ENCODE measurements at places on chromosomes 5 and 9. TPM values are rescaled to one million over a fixed set of nuclear protein-coding genes. Genes with fewer than 3 reads are reported as not detected.

AQP3 gene
- total RNA-seq = 2.6 TPM

FBXL7 gene
- total RNA-seq = 8.4 TPM

SVEP1 gene
- total RNA-seq = 0.30 TPM

- DNase-seq = no peak
Observed at GRCh38 chr9:16450578-16450977, 419.9 kb downstream of the BNC2 start.

- no peak for DNase-seq
Observed at GRCh38 chr5:142428773-142429473, 104.1 kb upstream of the SPRY4 start.

DNA sequence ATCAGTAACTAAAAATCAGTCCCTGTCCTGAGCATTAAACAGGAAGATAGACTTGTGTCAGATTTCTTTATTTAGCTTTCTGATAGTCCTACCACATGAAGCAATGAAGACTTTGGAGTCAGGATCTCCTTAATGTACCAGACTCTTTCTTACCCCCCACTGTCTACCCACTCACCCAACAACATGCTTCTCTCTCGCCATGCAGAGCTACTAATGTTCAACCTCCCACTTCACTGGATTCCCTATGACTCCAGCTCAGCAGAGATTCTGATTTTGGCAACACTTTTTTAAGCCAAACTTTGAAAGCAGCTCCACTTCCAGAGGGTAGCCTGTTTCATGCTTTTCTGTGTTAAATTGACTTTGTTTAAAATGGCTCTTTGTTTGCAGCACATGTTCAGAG is 50.8 kb downstream of the GPR21 start:
- DNase-seq = no peak

DNA sequence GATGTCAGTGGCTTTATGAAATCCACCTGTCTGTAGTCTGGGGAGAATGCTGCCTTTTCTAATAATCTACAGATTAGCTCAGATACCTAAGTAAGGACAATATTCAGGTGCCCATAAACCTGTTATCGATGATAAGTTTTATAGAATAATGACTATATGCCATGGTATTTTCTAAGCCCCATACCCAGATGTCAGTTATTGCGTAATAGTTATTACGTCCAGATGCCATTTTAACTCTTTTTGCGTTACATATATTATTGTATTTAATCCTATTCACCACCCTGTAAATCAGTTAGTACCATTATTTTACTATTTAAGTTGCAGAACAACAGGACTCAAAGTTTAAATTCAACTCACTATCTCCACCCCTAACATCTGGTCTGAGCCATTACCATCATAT is 1343.9 kb upstream of the ACO1 start:
- DNase-seq = no peak

GRCh38 chr9:124496463-124496862 is 10.7 kb downstream of the NR5A1 start:
- no peak for DNase-seq

SCGB3A1 gene
- not detected for total RNA-seq

DNA sequence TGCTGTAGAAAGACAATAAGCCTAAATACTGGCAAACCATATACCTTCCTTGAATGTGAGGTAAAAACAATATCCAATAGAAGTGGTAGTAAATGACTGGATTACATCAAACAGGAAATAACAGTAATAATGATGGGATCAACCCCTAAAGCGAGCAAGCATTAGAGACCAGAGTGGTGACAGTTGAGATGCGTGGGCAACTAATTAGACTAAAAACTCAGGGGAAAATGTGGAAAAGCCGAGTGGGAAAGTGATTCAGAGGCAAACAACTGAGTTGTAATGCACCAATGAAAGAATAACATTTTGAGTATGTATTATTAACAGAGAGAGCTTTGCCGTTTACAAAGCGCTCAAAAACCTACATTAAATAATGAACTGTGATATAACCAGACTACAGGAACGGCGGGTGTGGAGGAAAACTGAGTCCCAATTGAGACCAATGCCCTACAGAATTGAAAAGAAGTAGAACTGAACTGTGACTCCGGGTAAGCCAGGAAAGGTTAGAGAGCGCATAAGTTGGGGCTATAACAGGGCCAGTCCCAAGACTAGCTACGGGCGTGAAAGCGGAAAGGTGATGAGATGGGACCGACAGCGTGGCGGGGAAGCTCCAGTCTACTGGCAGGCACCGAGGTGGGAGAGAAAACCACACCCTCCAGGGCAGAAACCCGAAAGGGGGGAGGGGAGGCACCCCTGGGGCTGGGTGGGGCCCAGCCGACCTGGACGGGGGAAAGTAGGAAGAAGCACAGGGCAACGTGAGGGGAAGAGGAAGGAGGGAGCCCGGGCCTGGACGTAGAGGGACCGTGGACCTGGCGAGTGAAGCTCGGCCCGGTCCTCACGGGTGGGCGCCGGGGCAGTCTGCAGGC is 592 bp downstream of the UBAP2 start:
- DNase-seq = peak; percentile 78

DRD1 gene
- total RNA-seq = 0.10 TPM

- DNase-seq = no peak
Observed at GRCh38 chr5:54644226-54644625, 126.7 kb downstream of the SNX18 start.

PCDHGA9 gene
- 0.04 TPM for total RNA-seq

- DNase-seq = no peak
Observed at GRCh38 chr9:20921362-20921761, 110.1 kb downstream of the HACD4 start.

GABRA1 gene
- total RNA-seq = 1.4 TPM

BTNL8 gene
- total RNA-seq = 0.21 TPM

DNA sequence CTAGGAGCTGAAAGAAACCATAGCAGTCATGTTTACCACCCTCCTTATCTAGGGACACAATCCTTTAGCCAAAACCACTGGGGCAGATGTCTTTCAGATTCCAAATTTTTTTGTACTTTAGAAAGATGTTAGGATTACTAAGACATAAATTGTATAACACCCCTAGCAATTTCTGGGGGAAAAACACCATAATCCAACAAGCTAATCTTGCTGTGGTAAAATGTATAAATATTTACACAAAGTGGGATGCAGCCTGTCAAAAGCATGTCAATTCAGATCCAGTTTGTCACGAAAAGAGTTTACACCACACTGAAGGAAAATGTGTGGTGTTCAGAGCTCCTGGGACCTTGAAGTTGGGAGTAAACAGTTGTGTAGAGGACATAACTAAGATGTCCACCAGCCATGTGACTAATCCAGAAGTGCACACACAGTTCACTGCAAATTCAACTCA is 274.3 kb downstream of the ADAMTSL1 start:
- DNase-seq = no peak

DNA sequence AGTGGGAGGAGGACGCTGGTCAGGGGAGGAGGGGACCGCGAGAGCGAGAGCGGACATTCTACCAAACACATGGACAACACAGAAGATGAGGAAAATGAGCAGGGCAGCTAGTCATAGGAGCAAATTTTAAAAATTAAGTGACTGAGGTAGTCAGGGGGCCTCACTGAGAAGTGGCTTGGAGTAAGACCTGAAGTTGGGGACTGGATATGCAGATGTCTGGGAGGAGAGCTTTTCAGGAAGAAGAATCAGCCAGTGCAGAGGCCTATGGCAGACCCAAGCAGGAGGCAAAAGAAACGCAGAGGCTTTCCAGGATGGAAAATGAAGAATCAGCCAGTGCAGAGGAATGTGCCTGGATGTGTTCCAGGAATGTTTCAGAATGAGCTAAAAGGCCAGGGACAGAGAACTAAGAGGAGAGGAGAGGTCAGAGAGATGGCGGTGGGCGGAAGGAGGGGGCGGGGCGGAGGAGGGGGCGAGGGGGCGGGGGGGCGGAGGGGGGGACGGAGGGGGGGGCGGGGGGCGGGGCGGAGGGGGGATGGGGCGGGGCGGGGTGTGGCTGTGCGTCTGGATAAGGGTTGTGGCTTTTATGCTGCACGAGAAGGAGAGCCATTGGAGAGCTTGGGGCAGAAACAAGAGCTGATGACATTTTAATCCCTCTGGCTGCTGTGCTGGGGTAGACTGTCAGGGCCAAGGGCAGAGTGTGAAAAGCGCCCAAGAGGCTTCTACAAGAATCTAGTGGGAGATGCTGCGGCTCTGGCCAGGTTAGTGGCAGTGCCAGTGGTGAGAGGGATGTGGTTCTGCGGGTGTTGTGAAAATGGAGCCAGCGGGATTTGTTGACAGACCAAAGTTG is 129.6 kb downstream of the KCNIP1 start:
- peak; percentile 97 for DNase-seq

CD274 gene
- 0.26 TPM for total RNA-seq

DNA sequence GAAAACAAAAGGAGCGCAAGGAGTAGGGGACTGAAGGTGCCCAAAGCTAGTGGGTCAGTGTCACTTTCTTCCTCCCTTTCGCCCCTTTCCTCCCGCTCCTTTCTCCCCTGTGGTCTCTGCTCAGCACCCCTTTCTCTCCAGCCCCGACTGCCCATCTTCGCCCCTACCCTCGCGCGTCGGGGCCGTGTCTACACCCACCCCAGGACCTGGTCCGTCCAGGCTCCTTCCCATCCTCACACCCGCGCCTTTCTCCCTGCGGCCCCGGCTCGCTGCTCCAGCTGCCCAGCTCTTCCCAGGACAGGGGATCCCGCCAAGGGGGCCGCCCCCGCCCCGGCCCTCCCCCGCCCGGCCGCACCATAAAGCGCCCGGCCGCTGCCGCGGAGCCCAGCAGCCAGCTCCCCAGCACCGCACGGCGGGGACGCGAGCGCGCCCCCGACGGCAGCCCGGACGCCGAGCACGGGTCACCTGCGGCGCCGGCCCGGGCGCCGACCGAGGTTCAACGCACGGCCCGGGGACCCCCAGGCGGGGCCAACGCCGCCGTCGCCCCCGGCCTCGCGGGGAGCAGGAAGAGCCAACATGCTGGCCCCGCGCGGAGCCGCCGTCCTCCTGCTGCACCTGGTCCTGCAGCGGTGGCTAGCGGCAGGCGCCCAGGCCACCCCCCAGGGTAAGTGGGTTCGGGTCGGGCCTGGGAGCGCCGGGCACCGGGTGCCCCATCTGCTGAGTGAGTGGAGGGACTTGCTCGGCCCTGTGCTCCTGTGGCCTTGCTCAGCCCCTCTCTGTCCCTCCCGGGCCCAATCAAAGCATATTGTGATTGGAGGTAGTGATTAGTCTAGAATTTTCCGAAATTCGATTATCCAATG is at the start of gene THBS4:
THBS4 (plus strand) TSS at position 387 of the 860 bp plus-strand sequence; CDS start at position 577, 190 bp downstream.
- peak; percentile 88 for DNase-seq

- peak; percentile 78 for DNase-seq
Observed at GRCh38 chr9:33676746-33677505, 118.4 kb upstream of the PRSS3 start.

SNAPC4 gene
- total RNA-seq = 13.3 TPM

AHRR gene
- total RNA-seq = 1.4 TPM

TLE1 gene
- total RNA-seq = 84.1 TPM

DNA sequence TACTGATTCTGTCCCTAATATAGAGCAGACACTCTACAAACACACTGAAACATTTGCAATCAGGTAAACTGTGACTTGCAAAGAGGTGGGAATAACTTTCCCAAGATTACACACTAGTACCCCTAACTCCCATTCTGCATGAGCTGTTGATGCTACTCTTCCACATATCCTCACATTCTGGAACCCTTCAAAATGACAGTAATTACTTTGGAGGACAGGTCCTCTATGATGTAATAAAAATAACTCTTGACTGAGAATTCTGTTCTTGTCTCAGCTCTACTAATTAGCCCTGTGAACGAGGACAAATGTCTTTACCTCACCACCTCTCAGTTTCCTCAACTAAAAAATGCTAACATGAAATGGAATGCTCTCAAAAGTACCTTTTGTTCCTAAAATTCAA is 49.5 kb upstream of the JMY start:
- DNase-seq = no peak

DNA sequence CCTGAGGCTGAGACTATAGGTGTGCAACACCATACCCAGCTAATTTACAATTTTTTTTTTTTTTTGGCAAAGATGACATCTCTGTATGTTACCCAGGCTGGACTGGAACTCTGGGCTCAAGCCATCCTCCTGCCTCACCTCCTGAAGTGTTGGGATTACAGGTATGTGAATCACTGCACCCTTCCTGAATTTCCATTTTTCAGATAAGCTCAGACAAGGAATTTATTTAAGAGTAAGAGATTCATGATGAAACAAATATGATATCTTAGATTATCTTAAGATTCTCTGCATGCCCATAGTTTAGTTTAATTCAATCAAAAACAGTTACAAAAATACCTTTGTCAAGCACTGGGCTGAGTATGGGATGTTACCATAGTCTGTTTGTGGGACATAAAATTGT is 128.4 kb upstream of the BASP1 start:
- DNase-seq = no peak

JAKMIP2 gene
- total RNA-seq = 1.7 TPM

FAM78A gene
- total RNA-seq = 3.4 TPM

PRDM9 gene
- total RNA-seq = not detected

DNA sequence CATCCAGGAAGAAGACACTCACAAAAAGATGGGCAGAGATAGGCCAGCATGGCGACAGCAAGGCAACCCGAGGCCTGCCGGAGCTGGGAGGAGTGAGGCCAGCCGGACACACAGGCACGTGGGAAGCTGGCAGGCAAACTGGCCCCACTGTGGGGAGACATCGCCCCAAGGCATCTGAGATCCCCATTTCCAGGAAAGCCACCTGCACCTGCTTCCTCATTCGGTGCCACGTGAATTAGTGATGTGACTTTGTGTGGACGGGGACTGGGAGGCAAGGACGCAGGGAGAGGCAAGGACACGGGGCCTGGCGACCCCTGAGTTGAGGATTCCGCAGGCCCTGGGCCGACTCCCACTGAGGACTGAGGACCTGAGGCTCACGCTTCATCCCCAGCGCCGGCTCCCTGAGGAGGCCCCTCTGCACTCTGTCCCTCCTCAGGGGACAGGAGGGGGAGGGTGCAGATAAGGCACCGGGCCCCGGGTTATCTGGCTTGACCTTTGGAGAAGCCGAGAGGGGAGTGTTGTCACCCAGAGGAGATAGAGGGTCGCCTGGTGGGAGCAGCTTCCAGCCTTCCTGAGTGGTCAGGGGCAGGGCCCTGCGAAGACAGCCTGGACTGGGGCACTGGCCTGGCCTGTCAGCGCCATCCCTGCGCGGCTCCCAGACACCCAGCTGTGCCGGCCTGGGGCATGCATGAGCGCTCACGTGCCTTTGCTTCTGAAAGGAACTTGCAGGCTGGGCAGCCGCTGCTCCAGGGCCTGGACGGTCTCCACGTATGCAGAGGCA is 39.7 kb downstream of the NDUFS6 start:
- peak; percentile 87 for DNase-seq

GRCh38 chr9:36204906-36205547 is 14.3 kb downstream of the CLTA start:
- DNase-seq = peak; percentile 57

- no peak for DNase-seq
Observed at GRCh38 chr5:168801567-168801966, 222.4 kb upstream of the PANK3 start.

Data from H7 (cell line).